Head of caudate nucleus (tissue), 42 donors: ENCODE measurements at places on chromosomes 2 and 18.

DNA sequence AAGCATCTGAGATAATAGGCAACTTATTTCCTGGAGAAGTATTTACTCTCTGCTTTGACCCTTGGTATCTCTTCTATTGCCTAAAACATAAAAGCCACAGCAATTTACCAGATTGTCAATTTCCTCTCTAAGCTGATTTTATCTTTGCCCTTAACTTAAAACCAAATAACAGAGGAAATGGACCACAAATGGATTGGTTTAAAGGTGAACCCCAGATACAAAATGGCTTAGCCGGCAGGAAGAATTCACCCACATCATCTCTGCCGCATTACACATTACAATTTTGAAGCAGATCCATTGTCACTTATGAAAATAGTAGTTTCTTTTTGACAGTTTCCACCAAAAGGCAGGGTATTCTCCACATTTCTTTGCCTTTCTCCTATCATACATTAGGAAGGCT, 585.8 kb upstream of the CHAC2 start:
- no peak for DNase-seq

DNA sequence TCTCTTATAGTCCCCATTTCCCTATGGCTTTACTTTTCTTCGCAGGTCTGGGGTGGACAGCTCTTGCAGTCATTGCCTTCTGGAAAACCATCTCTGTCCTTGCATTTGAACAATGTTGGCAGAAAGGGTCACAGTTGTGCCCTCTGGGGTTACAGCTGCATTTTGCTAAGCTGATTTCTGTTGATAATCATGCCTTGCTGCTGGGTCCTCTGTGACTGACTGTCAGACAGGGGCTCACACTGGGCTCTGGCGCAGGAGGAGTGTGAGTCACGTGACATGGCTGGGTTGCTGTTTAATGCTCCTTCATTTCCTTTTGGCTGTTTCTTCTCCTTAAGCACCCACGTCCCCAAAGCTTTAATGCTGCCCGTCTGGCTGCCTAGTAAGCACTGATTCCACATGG, 196.6 kb upstream of the LHCGR start:
- DNase-seq = no peak

DNA sequence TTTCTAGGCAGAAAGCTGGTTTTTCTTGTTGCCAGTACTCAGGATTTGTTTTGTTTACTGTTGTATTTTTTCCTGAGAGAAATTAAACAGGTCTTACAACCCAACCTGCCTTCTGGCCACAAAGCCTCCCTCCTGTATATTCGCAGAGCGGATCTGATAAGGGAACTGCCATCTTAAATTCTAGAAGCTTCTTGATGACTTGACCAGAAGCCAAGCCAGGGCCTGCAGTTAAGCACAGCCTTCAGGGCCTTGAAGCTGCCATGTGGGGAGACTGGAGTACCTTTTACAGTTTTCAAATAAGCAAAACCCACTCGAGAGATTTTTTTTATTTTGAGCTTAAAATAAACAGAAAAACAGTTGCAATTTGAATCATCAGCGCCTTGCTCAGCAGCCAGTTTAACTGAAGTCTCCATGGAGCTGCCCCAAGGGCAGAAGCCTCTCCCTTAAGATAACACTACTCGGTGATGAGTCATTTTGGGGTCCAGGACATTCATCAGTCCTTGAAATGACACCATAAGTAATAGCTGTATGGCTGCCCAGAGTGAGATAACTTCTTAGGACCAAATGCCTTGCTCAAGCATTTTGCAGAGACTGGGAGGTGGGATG, 51.5 kb upstream of the PHLPP1 start:
- DNase-seq = no peak

DNA sequence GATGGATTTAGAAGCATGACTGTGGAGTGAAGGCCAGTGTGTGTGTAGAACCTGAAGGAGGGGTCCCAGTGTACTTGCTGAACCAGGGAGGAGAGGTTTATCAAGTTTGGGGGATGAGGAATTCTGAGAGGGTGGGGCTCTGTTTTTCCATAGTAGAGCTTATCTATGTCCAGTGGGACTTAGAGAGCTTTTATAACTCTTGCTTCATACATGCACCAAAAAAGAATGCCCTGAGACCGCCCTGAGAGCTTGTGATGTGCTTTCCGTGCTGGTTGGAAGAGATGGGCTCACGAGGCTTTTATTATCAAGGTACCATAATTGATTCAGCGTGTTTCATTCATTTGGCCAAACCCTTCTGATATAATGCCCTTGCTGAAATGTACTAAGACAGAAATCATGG, 100.2 kb downstream of the MTCL1 start:
- DNase-seq = no peak

GRCh38 chr2:100691846-100692245, 128.1 kb upstream of the NPAS2 start:
- no peak for DNase-seq

GRCh38 chr2:74424139-74424992, 2.8 kb downstream of the WDR54 start:
- DNase-seq = no peak

DNA sequence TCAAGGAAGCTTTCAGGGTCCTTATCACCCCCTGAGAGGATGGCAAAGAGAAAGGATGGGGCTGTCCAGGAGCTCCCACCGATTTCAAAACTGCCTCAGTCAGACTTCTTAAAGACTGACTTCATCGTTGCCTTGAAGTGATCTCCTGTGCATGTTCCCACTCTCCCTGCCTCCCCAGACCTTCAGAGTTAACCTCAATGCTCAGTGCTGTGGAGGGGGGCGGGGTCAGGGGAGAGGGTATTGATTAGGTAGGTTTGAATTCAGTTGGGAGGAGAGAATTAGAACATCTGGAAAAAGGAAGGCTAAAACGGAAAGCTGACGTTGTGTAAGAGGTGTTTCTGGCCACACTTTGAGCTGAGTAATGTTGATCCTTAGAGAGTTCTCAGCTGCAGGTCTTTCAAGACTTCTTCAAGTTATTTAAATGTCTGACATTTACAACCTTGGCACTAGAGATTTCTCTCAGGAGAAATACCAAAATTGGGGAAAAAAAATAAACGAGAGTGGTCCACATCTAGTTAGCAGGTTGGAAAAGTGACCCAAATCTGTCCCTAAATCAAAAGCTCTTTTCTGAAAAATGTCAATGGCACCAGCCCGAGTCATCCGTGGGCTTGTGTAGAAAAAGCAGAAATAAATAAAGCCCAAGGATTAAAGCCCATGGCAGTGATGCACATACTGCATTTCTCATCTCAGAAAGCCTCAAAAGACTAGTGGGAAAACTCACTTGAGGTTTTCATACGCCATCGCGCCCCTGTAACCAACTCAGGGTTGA, 134.7 kb upstream of the EPAS1 start:
- DNase-seq = no peak

DNA sequence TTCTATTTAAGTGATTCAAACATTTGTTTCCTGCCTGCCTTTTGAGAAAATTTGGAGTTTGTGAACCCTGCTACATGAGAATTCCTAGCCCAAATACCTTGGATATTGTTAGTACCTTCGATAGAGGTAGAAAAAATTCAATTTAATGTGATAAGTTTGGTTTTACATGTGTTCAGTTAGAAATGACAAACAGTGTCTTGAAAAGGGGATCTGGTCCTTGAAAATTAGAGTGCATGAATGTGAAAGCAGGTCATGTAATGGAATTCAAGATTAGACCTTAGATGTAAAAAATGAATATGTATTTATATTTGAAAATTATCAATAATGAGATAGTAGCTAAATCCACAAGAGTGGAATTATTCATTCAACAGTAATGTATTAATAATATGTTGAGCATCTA, 70.5 kb downstream of the PIK3C3 start:
- DNase-seq = no peak

DNA sequence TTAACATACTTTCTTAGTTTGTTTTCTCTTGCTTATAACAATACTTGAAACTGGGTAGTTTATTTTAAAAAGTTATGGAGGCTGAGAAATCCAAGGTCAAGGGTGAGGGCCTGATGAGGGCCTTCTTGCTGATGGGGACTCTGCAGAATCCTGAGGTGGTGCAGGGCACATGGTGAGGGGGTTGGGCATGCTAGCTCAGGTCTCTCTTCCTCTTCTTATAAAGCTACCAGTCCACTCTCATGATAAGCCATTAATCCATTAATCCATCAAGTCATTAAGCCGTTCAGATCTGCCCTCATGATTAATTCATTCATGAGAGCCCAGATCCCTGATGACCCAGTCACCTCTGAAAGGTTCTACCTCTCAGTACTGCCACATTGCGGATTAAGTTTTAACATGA, 21.4 kb downstream of the ALMS1 start:
- no peak for DNase-seq
